Daoy (cell line): ENCODE measurements at places on chromosomes 7 and 10.

- DNase-seq, result no peak
These were observed 44.9 kb upstream of the MYL10 start for GRCh38 chr7:101673951-101674350.

GRCh38 chr10:130805635-130806030, 505.9 kb downstream of the TCERG1L start:
- no peak for DNase-seq

DNA sequence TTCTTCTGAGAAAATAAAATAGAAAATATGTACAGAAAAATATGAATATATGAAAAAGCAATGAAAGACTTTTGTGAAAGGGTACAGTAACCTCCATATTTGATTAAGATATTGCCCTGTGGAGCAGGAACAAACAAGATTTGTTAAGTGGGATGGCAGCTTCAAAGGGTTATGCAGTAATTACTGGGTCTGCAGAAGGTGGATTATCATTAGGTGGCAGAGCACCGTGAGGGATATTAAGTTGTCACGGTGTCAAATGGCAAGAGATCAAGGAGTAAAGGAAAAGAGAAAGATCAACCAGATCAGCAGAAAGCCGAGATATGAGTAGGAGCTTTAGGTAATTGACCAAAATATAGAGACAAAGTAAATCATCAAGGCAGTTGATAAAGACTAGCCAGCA, 44.1 kb downstream of the DGKB start:
- DNase-seq, result no peak

GRCh38 chr7:144812379-144813283, 23.2 kb downstream of the TPK1 start:
- DNase-seq, result no peak

DNA sequence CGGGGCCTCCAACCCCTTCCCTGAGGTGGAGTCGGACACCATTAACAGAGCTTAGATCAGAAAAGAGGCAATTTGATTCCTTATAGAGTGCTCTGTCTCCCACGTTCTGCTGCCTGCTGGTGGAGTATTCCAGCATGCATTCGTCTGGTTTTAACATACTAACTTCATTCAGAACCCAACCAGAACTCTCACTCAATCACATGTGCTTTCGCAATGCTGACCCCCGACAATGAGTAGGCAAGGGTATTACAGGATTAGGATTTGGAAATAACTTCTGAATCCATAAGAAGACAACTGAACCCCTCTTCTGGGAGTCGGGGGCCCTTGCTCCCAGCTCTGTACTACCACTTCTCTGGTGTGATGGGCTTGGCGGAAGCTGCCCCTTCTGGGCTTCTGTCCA, 55.7 kb upstream of the HABP2 start:
- no peak for DNase-seq

DNA sequence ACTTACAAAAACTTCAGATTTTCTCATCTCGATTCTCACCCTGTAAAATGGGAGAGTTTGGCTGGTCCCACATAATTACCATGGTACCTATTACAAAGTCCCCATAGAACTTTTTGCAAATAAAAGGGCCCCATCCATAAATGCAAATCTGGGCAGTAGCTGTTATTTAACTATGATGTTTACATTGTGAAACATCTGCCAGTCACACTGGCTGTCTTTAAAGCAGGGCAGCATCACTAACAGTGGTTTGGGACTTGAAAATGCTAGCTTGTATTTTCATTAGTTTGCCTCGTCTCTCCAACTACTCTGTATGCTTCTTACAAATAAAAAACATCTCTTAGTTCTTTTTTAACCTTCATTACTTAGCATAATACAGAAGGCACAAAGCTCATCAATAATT, 240.7 kb downstream of the FZD1 start:
- no peak for DNase-seq

GRCh38 chr10:69732147-69732825, 69.4 kb upstream of the COL13A1 start:
- no peak for DNase-seq

DNA sequence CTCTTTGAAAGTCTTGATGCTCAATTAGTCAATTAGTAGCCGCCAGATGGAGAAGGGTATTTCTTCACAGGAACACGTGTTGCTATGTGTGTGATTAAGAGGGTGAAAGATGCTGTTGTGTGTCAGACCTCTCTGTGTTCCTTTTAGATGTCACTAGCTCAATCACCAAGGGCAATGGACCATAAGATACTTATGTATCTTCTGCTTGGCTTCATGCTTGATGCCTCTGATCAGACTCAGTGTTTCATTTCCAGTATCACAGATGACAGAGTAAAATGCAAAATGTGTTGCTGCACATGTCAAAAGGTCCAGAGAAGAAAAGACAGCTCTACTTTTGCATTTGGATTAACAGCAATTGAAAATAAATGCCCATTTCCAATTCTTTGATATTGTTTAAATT, 865.9 kb downstream of the CNTNAP2 start:
- no peak for DNase-seq

DNA sequence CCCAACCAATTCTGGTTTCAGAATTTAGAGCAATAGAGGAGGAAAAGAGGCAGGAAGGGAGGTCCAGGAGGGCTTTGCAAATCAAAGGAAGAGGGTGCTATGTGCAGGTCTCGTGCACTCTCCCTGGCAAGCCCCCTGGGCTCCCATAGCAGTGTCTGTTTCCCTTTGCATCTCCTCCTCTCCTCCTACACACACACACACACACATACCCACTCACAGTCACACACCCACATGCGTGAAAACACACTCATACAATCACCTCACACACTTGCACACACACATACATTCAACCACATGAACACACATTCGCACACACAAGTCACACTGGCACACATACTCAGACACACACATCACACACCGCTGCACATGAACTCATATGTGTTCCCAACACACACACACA, 105.3 kb downstream of the OAT start:
- no peak for DNase-seq

DNA sequence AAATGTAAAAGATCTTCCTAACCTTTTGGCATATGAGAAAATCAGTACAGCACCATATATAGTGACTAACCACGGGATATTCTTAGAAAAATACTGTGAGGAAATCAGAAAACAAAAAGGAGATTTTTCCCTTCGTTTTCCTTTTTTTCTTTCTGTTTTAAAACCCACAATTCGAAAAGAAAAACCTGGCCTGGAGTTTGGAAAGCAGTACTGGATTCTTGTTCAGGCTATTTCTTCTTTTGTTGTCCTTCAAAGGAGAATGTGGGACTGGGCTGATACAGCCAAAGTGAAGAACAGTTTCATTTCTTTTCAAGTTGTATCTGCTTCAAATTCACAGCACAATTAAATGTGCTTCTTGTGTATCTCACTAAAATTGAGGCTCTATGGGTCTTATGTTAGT, 156.8 kb upstream of the PHYHIPL start:
- no peak for DNase-seq

GRCh38 chr7:20952916-20953315, 166.2 kb upstream of the SP8 start:
- DNase-seq, result no peak

DNA sequence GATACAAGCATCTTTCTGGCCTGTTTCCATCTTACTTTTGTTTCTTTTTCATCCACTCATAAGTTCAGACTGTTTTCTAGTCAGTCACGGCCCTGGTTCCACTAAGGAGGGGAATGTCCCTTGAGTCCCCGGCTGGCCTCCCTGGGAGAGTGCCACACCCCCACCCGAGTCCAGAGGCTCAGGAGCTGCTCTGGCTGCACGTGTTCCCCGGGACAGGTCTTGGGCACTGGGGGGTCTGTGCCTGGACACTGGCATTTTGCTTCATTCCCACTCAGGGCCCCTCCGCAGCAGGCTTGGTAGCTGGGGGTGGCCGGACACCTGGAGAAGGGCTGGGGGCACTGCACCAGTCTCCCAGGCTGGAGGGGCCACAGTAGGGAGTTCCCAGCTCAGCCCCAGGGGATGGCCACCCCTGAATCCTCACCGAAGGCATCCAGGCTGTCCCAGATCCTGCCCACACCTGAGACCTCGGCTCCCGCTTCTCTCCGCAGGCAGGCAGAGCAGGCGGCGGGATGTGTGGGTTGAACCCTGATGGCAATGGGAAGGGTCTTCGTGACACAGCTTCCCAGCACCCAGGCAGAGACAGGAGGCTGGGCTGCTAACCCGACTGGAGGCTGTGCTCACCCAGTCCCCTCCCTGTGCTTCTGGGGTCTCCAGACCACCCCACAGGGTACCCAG, 92.3 kb downstream of the BMS1 start:
- no peak for DNase-seq

DNA sequence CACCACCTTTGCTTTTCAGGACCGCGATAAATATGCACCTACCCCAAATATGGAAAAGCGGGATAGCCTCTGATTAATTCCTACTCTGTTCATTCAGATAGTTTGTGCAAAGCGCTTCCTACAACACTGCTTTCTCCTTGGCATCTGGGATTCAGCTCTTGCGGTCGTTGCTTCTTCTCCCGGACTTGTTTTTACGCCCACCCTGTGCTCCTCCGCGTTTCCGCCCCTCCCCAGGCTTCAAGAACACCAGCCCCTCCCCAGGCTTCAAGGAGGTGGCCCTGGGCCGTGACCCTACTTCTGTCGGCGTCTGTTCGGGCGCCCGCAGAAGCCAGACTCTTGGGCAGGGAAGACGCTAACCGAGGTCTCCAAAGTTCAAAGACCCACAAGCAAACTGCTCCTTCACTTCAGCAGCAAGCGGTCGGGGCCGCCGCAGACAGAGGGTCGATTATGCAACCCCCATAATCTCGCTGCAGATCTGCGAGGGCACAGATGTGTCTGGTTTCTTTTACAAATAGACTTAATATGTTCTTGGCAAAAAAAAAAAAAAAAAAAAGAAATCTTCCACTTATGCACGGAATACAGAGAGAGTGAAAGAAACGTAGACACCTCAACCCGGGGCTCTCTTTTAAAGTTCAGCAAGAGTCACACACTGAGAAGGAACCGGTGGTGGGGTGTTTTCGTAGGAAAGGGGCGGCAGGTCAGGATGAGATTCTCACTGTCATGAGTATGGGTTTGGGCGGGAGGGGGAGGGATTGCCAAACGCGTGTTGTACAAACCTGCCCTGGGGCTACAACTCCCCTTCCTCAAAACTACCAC, 1.9 kb downstream of the DLX5 start:
- DNase-seq, result no peak

DNA sequence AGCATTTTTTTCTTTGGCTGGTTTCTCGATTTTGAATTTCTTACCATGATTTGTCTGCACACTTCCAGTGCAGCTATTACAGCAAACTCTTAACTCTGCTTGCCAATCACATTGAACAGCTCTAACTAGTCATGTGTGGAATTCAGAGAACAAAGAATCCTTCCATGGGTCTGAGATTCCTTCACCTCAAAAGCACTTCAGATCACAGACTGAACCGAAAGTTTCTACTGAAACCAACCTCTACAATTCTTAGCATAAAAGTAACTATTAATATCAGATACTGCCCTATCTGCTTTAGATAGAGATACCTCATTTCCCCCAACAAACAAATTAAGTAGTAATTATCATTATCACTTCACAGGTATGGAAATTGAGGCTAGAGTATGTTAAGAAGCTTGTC, 56.5 kb upstream of the SP4 start:
- DNase-seq, result no peak

- no peak for DNase-seq
These were observed 90.3 kb downstream of the BTRC start for GRCh38 chr10:101444058-101444898.

GRCh38 chr7:134044682-134045081, 82.5 kb upstream of the LRGUK start:
- no peak for DNase-seq

- DNase-seq, result peak; percentile 43
These were observed 486 bp downstream of the CACNA2D1 start for GRCh38 chr7:82443036-82443546.

DNA sequence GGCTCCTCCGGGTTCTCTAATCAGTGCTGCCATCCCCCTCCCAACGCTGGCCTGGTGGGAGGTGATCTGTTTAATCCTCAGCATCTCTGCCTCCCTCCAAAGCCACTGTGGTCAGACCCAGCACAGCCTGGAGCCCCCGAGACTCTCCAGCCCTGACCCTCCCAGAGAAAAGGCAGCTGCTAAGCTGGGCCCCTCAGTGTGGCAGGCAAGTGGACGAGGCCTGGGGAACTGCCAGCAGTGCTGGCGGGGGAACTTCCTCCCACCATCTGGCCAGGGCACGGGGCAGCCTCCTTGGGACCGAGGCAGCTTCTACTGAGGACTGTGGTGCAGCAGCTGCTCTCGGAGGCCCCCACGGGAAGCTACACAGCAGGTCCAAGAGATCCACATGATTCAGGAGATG, 51.1 kb downstream of the DPYSL4 start:
- DNase-seq, result no peak

DNA sequence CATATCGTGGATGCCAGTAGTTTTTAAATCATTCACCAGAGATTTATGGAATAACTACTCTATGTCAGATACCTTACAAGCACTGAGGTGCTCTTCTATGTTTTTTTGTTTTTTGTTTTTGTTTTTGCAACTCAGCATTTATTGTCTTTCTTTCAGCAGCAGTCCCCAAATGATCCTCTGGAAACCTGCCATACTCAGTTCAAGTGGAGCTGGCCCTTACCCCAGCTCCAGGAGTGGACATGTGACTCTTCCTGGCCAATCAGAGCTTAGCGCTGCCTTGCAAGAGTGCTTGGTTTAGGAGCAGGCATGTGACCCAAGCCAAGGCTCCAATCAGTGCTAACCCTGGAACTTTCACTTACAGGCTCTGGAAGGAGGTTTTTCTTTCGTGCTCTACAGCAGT, 356.6 kb upstream of the ZMIZ1 start:
- no peak for DNase-seq

DNA sequence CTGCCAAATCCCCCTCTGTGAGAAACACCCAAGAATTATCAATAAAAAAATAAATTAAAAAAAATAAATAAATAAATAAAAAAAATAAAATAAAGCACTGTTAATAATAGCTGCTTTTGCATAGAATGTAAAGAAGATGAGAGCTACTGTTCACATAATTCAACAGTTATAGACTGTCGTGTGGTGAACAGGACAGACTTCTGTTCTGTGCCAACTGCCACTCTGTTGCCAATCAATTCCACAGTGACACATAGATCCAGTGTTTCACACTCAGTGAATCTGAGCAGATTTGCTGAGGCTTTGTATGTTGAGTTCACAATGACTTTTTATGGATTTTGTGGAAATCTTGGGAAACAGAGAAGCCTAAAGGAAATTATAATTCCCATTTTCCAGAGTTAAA, 14.9 kb downstream of the ARHGAP19 start:
- DNase-seq, result no peak
